Renal cortex interstitium (tissue), 15 donors: ENCODE measurements at places on chromosomes 16 and 17. TPM values are rescaled to one million over a fixed set of nuclear protein-coding genes. Genes with fewer than 3 reads are reported as not detected.

Gene RRAD
- 2.2 TPM for polyA plus RNA-seq

DNA sequence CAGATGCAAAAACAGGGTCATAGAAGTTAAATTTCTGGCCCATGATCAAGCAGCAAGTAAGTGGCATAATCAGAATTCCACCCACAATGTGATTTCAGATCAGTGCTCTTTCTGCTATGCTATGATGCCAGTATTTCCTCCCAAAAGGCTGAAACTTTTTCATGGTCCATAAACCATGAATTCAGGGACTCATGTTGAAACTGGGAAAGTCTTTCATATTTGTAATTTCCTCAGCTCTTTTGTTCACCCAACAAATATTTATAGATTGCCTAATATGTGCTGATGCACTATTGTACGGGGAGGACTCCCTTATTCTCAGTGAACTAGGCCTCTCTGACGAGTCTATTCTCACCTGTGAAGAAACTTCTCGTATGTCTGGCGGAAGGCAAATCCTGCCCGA, 156.3 kb downstream of the MYO1D start:
- no peak for DNase-seq

DNA sequence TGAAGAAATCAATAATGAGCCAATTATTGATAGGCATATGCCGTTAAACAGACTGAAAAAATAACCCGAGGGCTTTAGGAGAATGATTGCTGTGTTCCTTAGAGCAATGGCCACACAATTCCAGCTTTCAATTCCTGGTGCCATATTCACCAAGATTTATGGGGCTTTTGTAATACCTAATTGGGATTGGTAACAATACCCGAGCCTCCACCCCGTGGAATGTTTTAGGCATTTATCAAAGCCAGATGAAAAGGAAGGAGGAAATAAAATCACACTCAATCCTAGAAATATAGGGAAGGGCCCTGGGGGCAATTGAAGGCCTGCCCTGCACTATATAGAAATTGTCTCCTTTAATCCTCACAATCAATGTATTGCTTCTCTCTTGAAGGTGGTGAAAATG, 42.1 kb upstream of the MLYCD start:
- no peak for DNase-seq

GRCh38 chr16:65837464-65837863, 529.0 kb upstream of the CDH5 start:
- DNase-seq = no peak

Gene KRT17
- 3.2 TPM for polyA plus RNA-seq

- DNase-seq = no peak
Observed at GRCh38 chr16:15708096-15708495, 58.1 kb downstream of the NDE1 start.

GRCh38 chr16:27564224-27564623, 14.3 kb downstream of the KATNIP start:
- DNase-seq = no peak

GRCh38 chr17:72761431-72761830, 331.1 kb downstream of the SLC39A11 start:
- no peak for DNase-seq

DNA sequence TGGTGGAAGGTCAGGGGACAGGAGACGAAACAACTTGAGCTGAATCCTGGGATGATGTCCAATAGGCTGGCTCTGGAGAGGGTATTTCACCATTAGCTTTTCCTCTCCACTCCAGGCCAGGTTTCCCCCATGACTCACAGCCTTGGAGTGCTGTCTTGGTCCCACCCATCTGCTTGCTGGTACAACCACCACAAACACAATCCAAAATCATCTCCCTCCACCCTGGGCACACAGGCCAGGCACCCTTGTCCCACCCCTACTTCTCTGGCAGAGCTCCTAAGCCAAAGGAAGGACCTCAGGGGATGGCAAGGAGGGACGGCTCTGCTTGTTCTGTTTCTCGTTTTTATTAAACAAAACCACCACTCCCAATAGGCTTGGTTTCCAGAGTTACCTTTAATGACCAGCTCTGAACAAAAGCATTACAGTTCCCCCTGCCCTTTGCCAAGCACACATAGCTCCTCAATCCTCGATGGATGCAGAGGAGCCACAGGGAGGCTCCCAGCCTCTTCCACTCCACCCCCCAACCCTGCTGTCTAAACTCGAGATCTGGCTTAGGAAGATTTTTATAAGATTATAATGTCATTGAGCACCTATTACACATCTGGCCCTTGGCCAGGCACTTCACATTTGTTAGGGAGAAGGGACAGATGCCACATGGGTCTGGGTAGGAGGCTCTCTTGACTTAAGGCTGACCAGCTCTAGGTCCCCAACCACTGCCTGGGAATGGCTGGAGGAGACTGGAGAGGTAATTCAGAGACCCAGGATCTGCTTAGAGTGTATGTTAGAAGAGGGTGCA, 13.3 kb downstream of the CAVIN1 start:
- no peak for DNase-seq

GRCh38 chr16:10740845-10741208, 2.8 kb upstream of the NUBP1 start:
- DNase-seq = no peak

DNA sequence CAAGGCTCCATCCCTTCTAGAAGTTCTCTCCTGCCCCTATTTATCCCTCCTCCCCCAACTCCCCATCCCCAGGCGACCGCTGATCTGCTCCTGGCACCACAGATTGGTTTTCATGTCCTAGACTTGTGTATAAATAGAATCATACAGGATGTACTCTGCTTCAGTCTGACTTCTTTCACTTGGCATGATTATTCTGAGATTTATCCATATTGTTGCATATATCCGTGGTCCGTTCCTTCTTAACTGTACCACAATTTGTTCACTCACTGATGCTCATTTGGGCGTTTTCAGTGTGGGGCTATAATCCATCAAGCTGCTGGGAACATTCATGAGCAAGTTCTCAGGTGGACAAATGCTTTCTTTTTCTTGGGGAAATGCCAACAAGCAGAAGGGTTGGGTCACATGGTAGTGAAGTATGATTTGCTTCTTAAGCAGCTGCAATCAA, 23.9 kb downstream of the PITPNM3 start:
- DNase-seq = no peak

DNA sequence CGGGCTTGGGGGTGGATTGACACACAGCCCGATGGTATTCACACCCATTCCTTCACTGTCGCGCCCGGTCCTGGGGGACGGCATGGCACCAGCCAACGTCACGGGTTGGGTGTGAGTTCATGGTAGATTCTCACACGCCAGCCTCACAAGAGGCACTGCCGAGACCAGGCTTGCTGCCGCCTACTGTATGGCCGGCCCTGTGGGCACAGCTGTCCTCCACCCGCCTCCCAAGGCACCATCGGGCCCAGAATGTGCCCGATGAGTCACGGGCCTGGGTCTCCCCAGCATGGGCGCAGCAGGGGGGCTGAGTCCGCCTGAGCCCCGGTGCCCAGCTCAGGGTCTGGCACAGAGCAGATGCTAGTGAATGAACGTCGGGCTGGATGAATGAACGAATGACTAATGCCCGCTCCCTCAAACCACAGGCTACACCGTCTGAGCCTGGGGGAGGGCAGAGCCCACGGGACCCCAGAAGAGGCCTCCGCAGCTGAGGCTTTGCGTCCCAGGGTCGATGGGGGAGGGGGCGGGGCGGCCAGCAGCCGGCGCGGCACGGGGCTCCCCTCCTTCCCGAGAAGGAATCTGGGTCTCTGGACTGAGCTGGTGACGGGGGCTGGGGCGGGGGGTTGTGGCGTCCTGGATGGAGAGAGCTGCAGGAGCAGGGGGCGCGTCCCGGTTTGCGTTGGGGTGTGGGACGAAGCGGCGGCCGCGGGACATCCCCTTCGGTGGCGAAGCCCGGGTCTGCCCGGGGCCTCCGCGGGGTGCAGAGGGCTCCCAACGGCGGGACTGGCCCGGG, 829 bp downstream of the PITPNM3 start:
- DNase-seq = no peak

GRCh38 chr16:66510298-66510697, 39.6 kb downstream of the TK2 start:
- no peak for DNase-seq

GRCh38 chr16:11004351-11004750, 60.0 kb downstream of the CLEC16A start:
- DNase-seq = no peak

Gene RNU2-1
- polyA plus RNA-seq = not detected

- DNase-seq = no peak
Observed at GRCh38 chr16:66858740-66859396, 14.7 kb downstream of the CA7 start.

Gene PABPN1L
- polyA plus RNA-seq = not detected

Gene PRSS27
- polyA plus RNA-seq = 1.5 TPM

DNA sequence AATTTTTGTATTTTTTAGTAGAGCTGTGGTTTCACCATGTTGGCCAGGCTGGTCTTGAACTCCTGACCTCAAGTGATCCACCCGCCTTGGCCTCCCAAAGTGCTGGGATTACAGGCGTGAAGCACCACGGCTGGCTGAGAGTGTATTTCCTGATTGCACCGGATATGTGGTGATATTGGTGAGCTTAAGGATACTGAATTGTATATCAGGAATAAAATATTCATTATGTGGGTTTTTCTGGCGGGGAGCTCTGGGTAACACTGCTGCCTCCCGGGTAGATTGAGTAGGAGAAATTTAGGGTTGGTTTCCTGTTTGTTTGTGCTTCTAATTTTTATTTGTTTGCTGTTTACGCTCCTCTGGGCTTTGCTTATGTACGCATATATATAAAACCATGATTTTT, 7.7 kb upstream of the TMEM98 start:
- no peak for DNase-seq

Gene PLEKHH3
- 18.9 TPM for polyA plus RNA-seq

Gene KRT9
- not detected for polyA plus RNA-seq

Gene ALOX15
- 0.32 TPM for polyA plus RNA-seq

- no peak for DNase-seq
Observed at GRCh38 chr16:88703486-88704309, 2.5 kb downstream of the RNF166 start.

Gene NECAB2
- polyA plus RNA-seq = 3.5 TPM

DNA sequence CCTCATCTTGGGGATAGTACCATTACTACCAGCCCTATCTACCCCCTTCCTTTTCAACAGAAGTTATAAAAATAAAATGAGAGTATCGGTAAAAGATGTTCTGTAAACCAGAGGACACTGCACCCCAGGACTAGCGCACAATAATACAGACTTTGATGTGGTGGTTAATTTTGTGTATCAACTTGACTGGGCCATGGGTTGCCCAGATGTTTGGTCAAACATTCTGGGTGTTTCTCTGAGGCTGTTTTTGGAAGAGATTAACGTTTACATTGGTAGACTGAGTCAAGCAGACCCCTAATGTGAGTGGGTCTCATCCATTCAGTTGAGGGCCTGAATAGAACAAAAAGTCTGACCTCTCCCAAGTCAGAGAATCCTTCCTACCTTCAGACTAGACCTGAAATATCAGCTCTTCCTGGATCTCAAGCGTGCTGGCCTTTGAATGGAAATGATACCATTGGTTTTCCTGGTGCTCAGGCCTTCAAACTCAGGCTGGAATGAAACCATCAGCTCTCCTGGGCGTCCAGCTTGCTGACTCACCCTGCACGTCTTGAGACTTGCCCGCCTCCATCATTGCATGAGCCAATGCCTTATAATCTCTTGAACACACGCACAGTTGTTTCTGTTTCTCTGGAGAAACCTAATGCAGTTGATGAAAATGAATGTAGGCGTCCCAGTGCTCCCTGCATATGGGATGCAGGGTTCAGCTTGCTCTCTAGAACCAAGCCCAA, 10.1 kb downstream of the MRM1 start:
- DNase-seq = no peak

GRCh38 chr17:50372758-50373556, at the start of the genes EME1 and MRPL27:
Gene EME1, plus strand, starts transcription at chr17:50373229. Its CDS starts 1,980 bp downstream, at chr17:50375209.
Gene MRPL27, minus strand, starts transcription at chr17:50373184. Its CDS starts 14 bp downstream, at chr17:50373170.
- peak; percentile 94 for DNase-seq

Gene KRT33B
- not detected for polyA plus RNA-seq

Gene PLEKHM1
- polyA plus RNA-seq = 11.9 TPM
